ENCODE measurements at places on chromosomes 13 and 19.

GRCh38 chr13:44969551-44970484 lies 19.5 kb downstream of the NUFIP1 start:
- DNase-seq = no peak

DNA sequence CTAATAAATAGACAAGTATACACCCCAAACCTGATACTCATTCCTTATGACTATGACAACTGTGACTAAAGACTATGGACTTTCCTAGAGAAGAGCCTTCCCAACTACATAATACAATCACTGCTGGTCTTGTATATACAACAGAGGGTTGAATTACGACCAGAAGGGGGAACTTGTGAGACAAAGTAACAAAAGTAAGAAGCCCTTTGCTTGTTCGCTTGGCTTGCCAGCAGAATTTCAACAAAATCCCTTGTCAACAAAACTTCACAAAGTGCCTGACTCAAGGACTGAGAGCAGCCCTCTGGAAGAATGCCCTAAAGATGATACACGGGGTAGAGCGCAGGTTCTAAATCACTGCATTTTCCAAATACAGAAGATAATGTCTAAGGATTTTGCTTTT lies 99.4 kb downstream of the WASF3 start:
- DNase-seq = no peak

- DNase-seq = peak; percentile 27
These were observed 41.4 kb downstream of the DEDD2 start for GRCh38 chr19:42175952-42176648.

- DNase-seq = no peak
These were observed 11.4 kb upstream of the SHC2 start for GRCh38 chr19:472005-472858.

GRCh38 chr19:5155586-5156210 lies 184.9 kb downstream of the PTPRS start:
- DNase-seq = no peak

DNA sequence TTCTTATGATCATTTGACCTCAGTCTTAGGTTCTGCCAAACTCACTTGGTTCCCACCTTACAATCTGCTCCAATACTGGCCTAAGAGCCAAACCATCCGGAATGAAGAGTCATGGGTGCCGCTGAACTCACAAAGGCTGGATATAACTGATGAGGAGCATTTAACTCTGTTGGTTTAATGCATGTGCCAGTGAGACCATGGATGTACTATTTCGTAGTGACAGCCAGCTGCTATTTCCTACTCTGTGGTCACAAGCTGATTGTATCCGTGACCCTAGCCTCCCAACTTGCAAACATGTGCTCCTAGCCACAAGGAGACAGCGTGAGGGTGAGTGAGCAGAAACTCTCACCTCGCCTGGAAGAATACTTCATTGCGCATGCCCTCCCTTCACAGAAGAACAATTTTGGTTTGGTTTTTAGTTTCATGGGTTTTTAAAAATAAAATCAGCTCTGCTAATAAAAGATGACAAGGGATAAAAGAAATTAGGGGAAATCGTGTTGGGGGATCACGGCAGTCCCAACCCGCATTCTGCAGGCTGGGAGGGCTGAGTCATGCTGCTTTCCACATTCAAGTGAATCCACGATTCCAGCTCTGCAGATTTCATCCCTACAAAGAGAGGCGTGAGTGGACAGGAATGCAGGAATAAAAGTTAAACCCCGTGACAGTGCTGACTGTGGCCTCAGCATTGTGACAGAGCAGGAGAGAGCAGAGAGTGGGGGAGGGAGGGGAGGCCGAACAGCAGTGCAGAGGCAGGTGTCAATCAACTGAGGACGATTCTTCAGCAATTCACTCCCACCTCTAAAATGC lies 66.8 kb upstream of the RAP2A start:
- no peak for DNase-seq

- no peak for DNase-seq
These were observed 64.5 kb upstream of the SLC10A2 start for GRCh38 chr13:103130681-103131210.

DNA sequence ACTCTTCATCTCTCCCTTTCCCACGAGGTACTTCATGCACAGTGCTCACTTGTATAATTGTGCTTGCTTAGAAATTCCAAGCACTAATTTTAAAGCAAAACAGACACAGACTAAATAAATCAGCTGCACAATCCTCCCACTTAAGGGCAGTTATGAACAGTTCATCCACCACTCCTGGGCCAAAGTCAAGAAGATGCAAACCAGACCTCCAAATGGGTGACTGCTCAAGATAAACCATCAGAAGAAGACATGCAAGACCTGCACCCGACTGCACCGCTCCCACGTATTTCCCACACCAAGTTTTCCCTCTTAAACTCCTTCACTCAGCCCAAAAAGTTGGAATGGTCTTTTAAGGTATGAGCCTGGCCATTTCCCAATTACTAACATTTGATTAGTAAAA lies 19.9 kb downstream of the ZNF235 start:
- no peak for DNase-seq

GRCh38 chr19:3196064-3196932 lies 10.6 kb downstream of the NCLN start:
- no peak for DNase-seq

- DNase-seq = no peak
These were observed 85.9 kb downstream of the TSHZ3 start for GRCh38 chr19:31263328-31263727.

DNA sequence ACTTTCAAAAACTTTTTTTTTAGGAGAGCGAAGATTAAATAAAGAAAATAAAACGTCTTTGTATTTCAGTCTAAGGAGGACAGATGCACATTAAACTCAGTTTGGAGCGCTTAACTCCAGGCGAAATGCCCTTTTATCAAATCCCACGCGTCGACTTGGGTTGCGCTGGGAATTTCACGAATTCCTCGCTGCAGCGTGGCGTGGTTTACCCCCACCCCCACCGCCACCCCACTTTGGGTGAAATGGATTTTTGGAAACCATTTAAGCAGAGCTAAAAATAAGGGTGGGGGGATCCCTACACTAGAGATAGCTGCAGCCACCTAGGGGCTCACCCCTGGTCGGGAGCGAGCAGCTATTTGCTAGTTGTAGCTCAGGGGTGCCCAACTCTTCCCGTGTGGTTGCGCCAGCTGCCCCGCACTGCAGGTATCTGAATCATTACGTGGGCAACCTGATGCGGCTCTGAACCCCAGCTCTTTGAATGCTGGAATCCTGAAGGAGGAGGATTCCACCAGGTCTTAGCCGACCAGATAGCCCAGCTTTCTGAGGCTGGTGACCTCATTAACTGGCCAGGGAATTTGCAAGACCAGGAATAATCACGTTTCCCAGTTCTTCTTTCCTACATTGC lies 6.5 kb upstream of the TSHZ3 start:
- no peak for DNase-seq

DNA sequence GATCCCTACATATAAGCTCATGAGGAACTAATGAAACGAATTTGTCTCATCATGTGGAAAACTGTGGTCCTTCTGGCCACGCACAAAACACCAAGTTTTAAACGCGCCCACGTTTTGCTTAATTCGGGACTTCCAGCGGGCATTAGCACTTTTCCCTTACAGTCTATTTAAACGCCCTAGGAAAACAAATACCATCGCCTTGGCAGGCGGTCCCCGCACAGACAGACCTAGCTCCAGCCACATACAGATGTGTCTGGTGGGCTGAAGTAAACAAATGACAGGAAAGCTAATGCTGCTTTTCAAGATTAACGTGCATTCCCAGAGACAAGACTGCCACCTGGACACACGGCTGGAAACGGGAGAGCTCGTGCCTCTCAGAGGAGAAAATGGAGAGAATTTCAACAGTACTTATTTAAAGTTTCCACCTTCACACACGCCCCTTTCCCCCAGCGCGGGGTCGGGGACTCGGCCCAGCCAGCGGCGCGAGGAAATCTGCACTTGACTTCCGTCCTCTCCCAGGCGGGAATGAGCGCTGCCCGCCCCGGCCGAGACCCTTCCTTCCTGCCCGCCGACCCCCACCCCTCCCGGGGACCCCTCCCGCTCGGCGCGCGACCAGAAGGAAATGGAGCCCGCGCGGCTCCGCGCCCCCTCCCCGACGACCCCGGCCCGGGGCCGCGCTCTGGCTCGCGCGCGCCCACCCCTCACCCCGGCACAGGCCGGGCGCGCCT lies 931 bp downstream of the USP12 start:
- DNase-seq = peak; percentile 49

DNA sequence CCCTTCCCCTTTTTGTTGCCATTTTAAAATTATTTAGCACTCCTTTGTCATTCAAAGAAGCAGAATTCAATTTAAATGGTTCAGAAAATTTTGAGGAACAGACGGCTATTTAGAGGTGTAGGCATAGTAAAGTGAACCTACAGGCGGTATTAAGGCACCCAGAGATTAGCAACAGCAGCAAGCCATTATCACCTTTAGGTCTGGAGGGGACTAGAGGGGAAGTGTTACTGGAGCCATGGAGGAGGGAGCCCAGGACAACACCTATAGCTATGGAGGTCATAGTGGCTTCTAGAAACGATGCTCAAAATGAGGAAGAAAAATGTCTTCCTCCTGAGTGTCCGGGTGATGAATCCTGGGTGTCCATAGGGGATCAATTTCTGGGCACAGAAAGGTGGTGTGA lies 25.8 kb upstream of the MBNL2 start:
- no peak for DNase-seq

DNA sequence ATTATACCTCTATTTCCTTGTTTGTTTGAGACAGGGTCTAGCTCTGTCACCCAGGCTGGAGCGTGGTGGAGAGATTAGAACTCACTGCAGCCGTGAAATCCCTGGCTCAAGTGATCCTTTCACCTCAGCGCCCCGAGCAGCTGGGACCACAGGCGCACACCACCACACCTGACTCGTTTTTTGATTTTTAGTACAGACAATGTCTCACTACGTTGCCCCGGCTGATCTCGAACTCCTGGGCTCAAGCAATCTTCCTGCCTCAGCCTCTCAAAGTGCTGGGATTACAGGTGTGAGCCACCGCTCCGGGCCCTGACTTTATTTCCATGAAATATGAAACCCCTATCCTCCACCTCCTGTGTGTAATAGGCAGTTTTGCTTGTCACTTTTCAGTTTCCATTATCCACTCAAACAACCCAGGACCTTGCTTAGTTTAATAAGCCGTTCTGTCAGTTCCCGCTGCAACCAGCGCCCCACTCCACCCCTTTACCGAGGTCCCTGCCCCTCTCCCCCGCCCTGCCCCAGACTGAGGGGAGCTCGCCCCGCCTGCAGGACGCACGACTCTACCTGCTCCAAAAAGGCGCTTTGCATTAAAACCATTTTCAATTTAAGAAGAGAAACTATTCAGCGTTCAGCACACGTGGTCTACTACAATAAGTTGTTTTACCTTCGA lies 16.9 kb downstream of the ZNF816 start:
- DNase-seq = no peak

DNA sequence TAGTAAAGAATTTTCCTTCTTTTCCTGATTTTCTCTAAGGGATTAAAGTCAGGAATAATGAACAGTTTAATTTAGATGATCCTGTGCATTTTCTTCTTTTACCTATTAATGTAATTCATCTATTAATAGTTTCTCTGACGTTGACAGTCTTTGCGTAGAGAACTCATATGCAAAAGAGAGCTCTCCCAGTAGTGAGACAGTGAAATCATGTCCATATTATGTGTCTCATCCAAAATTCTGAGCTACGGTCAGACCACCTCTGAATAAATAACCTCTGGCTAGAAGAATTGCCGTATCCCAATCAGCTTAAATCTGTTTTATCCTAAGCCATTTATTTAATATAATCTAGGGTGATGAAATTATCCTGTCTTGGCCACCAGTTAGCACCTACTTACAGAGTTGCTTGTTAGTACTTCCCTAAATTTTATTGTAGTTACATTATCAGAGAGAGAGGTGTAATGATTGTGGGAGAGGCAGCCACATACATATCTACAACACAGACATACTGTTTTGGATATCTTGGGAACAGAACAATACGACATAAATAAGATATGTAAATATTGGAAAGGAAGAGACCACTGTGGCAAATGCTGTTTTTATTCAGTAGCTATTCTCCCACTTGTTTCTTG lies 30.7 kb downstream of the PDS5B start:
- no peak for DNase-seq

DNA sequence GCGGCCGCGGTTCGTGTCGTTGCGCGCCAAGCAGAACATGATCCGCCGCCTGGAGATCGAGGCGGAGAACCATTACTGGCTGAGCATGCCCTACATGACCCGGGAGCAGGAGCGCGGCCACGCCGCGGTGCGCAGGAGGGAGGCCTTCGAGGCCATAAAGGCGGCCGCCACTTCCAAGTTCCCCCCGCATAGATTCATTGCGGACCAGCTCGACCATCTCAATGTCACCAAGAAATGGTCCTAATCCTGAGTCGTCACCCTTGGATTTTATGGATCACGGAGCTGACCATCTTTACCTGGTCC lies 475 bp downstream of the MRPL57 start:
- DNase-seq = no peak
